ENCODE measurements at places on chromosomes 4 and X.

- no peak for DNase-seq
Observed at GRCh38 chr4:40848940-40849339, 99.2 kb downstream of the NSUN7 start.

DNA sequence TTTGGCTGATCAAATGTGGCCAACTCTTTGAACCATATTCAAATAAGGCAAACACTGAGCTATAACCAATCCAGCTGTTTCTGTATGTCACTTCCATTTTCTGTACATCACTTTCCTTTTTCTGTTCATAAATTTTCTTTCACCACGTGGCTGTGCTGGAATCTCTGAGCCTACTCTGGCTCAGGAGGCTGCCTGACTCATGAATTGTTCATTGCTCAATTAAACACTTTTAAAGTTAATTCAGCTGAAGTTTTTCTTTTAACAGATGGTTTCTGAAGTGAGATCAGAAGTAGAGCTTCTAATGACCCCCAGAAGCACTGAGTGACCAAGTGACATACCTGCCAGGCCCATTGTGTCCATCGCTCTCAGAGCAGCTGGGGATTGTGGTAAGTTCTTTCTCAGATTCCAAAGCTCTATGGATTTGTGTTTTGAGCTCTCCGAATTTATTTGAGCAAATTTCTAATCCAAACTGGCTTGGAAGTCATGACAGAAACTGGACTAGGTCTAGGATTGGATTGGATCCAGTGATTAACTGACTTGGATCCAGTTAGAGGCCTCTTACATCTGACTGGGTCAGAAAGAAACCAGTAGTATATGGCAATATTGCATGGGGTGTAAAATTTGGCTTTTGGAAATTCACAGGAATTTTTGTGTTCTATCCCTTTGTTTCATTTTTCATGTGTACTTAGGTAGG is 121.2 kb upstream of the BANK1 start:
- no peak for DNase-seq

GRCh38 chr4:185196437-185196836 is 7.4 kb downstream of the CFAP97 start:
- DNase-seq: no peak

DNA sequence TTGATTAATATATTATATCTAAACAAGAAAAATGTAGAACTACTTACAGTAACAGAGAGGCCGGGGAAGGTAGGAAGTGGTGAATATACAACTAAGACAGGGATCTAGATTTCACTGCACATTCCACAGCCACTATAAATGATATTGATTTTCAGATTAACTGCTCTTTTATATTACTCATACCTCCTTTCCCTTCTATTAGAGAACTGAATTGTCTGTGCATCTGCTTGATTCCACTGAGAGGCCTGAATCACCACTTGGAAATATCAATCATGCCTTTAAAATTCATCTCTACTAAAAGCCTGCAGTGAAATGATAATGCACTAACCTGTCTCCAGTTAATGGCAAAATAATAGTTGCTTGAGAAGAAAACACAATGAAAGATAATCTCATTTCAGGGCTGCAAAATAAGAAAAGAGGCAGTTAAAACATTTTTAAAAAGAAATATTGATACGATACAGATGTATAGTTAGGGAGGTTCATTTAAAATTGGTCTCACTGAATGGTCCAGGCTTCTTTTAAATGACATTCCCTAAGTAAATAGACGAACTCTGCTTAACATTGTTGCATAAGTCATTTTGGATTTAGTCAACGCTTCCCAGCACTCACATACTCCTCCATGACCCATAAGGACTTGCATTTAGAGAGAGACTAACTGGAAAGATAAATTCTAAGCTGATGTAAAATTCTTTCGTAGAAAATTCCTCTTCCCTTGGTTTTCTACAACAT is 3.8 kb downstream of the ANTXR2 start:
- DNase-seq: no peak

DNA sequence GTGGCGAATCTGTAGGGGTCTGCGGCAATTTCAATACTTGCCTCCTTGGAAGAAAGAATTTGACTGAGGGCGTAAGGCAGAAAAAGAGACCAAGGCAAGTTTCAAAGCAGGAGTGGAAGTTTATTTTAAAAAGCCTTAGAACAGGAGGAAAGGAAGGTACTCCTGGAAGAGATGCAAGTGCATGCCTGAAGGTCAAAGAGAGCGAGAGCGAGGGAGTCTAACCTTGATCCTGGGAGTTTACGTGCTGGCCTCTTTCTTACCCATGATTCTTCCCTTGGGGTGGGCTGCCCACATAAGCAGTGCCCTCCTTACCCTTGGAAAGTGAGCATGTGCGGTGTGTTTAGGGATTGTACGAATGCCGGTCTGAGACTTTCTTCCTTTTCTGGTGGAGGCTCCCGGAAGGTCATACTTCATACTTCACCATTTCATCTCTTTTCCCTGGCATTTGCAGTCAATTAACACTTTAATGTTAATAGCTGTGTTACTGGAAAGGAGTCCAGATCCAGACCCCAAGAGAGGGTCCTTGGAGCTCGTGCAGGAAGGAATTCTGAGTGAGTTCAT is 40.0 kb downstream of the ARSD start:
- no peak for DNase-seq
